ENCODE measurements at places on chromosomes 5 and 9.

- DNase-seq, result no peak
Observed at GRCh38 chr5:35854248-35854647, 2.4 kb upstream of the IL7R start.

DNA sequence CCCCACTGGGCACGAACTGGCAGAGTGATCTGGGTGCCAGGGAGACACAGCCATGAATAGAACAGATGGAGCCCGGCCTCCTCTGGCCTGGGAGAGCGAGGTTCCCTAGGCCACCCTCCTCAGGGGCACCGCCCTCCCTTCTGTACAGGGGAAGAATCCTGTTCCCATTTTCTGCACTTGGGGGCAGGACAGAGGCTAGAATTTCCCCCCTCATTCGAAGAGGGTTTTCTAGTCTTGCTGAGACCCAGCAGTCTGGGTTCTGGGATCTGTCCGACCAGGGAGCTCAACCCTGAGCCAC lies 52.7 kb downstream of the COL5A1 start:
- no peak for DNase-seq

- no peak for DNase-seq
Observed at GRCh38 chr9:69996967-69997366, 46.7 kb upstream of the MAMDC2 start.

GRCh38 chr9:110125207-110125751 lies 82.7 kb downstream of the C9orf152 start:
- DNase-seq, result peak; percentile 82

DNA sequence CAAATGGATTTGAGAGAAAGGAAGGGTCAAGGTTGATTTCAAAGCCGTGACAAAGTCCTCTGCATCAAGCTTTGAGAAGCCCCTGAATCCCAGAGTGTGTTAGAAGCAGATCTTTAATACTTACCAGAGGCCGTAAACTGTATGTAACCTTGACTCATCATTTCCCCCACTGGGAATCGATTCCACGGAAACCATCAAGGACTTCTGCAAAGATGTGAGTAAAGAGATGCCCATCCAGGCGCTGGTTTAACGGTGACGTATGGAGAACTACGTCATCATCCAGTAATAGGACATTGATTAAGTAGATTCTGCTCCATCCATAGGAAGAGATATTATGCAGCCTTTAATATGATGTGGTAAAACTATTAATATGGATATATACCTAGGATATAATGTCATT lies 1.6 kb downstream of the RNF183 start:
- no peak for DNase-seq

DNA sequence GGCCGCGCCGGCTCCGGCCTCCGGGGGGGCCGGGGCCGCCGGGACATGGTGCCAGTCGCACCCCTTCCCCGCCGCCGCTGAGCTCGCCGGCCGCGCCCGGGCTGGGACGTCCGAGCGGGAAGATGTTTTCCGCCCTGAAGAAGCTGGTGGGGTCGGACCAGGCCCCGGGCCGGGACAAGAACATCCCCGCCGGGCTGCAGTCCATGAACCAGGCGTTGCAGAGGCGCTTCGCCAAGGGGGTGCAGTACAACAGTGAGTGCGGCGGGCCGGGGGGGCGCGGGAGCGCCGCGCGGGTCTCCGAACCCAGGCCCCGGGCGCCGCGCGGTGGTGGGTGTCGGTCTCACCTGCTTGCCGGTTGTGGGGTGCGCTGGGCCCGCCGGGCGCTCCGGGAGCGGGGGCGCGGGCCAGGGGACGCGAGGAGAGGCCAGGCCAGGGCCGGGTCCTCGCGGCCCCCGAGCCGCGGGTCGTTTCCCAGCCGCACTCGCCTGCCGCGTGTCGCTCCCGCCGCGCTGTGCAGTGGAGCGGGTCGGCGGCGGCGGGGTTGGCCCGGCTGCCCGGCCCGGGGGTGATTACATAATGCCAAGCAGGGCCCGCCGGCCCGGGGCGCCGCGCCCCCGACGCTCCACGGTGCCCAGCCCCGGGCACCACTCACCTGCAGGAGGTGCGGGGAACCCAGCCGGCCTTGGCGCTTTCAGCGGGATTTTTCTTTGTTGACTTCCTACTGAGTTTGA lies 492 bp downstream of the RABL6 start:
- DNase-seq, result peak; percentile 68

DNA sequence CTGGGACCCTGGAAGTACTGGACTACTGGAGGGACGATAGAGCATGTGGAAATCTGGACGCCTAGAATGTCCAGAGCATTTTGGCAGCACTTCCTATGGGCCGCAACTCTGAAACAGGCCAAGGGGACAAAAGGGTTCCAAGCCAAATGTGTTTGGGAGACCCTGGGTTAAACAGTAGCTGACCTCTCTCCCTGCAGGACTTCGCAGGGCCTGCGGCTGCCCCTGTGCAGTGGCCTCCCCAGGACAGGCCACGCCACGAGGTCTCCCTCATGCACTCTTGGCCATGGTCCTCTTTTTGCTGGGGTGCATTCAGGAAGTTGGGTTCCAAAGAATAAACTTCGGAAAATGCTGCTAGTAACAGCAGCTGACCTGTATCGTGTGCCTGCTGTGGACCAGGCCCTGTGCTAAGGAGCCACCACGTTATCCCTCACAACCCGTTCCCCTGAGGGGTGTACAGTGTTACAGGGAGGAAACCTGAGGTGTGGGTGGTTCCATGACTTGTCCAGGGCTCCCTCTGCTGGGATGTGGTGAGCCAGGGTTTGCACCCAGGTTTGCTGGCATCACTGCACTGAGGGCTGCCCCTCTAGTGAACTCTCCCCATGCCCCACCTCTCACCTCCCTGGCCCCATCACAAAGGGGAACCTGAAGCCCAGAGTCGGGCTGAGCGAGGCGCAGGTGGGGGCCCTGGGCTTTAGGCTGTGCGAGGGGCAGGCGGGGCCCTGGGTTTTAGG lies 79.4 kb downstream of the AMBP start:
- DNase-seq, result peak; percentile 17

DNA sequence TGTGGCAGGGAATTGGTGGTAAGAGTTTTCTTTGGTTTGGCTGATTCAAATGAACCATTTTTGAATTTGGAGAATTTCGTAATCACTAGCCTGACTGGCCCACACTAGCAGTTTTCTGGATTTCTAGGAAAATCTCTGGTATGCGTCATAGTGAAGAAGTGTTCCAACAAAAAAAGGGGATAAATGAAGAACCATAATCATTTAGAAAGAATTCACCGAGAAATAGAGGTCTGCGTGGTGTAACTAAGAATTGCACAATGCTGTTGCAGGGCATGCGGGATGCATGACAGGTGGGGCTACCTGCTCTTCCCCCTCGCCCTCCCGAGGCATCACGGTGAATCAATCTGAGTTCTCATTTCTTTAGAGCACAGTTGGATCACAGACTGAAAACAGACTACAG lies 232.3 kb upstream of the PAPPA start:
- DNase-seq, result no peak

DNA sequence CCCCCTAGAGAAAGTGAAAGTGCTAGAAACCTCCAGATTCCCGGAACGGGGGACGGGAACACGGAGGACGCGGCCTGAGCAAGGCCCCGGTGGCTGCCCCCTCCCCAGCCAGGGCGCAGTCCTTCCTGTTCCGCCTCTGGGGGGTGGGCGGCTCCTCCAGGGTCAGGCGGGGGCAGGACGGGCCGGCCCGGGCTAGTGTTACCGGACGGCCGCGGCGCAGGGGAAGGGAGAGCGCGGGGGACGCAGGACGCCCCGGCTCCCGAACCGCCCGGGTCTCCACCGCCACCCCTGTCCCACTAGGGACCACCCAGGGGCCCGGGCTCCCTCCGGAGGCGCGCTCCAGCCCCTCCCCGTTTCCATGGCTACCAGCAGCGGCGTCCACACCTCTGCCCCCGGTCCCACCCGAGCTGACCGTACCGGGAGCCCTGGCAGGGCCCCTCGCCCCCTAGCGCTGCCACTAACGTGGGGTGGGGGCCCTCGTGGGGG lies 579 bp downstream of the SLC12A7 start:
- DNase-seq, result no peak

DNA sequence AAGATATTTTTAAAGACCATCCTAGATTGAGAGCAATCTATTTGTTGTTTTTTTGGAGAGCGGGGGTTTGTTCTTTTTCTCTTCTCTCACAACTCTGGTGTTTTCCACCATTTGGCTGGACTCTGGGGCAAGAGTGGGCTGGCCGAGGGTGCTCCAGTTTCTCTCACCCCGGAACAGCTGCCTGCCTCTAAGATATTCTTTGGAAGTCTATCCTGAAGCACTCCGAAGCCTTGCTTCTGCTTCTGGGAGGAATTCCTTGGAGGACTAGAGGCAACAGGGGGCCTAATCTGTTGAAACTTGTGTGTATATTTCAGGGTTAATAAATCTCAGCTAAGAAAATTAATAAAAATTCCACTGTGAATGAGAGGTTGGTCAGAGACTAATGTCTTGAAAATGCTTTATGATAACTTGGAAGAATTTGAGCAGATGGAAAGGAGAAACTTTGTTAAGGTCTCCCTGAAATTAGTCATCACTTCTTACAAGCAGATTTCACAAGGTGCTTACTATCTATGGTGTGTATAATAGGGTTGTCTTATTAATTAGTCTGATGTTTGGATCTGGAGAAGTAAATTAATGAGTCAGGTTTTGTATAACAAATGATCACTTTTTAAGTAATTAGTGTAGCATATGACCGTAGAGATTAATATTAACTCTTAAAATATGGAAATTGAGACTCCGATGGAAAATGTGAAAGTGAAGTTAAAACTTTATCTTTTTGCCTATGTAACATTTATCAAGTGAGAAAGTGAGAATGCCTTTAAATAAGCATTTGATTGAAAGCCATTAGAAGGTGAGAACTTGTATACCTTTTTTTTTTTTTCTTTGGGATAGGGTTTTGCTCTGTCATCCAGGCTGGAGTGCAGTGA lies 4.0 kb downstream of the MAN2A1 start:
- DNase-seq, result no peak

DNA sequence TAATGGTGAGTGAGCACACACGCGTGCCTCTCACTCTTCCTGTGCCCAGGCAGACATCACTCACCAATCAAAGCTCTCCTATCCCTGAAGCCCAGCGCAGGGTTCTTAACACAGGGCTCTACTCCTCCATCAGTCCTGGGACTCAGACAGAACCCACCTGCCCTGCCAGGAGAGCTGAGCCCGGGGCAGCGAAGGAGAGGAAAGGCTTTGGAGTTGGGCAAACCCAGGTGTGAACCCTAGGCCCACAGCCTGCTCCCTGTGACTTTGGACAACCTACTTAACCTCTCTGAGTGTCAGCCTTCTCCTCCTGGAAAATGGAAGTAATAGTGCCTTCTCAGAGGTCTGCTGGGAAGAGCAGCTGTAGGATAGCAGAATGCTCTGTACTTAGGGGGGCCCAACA lies 98.7 kb upstream of the SARDH start:
- no peak for DNase-seq

GRCh38 chr9:17571825-17572224 lies 7.0 kb upstream of the SH3GL2 start:
- no peak for DNase-seq

GRCh38 chr9:20358207-20358606 lies 264.1 kb downstream of the MLLT3 start:
- no peak for DNase-seq

- DNase-seq, result no peak
Observed at GRCh38 chr5:69497006-69497520, 4.5 kb downstream of the OCLN start.

- no peak for DNase-seq
Observed at GRCh38 chr5:115419846-115420585, 123.6 kb upstream of the CCDC112 start.

DNA sequence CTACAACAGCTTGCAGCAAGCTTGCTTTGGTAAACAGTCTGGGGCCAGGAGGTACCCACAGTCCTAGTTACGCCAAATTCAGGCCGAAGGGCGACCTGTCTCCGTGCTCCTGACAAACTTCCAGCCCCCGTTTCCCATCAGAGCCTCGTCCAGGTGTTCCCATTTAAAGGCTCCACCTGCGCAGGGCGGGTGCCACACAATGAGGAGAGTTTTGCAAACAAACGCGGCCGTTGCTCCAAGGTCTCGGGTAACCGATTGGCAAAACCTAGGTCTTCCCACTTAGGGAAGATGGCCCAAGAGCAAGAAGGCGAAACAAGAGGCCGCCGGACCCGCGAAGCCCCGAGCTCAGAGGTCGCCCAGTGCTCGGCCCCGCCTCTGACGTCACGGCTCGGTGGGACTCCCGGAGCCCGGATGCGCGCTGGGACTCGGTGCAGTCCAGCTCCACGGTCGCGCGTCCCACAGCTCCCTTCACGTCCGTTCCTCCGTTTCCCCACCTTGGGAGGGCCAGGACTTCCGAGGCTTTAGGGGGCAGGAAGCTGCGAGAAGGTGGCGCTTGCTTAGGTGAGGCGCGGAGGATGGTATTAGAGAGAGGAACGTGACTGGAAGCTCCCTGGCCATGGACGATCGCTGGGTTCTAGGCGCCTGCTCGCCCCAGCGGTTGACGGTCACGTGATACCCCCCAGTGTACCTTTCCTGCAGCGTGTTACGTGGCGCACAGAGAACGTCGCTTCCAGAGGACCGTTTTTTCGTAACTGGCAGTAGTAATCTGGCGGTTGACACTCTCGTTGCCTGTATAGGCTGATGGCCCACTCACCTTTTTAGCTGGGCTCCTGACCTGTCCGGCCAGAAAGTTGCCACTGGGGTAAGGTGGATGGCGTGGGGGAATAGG lies 41.8 kb upstream of the KDM4C start:
- peak; percentile 68 for DNase-seq

- DNase-seq, result peak; percentile 74
Observed at GRCh38 chr9:121283856-121284732, 16.1 kb downstream of the GSN start.

DNA sequence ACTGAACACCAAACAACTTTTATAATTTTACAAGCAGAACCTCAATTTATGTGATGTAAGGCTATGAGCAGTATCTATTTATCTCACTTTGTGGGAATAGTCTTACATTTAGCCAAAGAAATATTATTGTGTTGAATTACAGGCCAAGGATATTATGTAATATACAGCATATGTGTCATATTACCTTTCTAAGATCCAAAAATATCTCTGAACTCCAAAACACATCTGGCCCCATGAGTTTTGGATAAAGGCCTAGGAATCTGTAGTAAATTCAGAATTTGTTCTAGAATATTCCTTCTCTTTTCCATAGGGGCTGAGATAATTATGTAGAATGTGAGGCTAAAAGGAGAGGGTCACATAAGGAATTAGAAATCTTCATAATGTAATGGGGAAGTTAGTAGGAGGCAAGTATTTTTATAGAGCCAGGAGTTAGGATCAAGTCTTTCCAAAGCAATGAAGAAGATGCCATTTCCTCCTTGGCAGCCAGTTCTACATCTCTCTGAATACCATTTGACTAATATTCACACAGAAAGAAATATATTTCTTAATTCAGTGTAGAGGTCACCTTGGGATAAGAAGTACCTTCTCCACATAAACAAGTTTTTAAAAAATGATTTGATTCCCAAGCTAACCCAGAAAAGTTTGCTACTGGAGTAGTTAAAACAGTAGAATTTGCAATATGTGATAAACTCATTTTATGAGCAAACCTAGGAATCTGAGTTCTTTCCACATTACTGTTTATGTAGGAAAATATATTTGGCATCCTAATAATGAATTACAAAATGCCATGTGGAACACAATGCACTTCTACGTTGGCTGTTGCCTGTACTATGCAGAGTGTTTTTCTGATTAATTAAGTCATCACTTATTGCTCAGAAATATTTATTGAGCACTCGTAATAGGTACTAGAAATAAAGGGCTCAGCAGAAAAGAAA lies 20.3 kb upstream of the GRAMD2B start:
- DNase-seq, result no peak

Data from kidney (tissue), 22 donors.